AML-193 (cell line): ENCODE measurements at places on chromosomes 2 and 18.

DNA sequence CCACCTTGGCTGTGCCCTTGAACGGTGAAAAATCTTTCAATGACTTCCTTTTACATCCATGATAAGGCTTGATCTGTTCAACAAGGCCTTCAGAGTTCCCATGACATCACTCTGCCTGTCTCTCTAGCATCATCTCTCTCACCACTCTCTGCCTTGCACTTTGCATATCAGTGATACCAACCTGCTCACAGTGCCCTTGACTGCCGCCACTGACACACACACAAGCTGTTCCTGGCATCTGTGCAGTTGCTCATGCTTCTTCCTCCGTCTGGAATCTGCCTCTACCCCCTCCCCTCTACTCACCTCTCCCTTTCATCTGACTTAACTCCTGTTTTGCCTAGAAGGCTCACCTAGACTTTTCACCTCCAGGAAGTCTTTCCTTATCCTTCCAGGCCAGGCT lies 79.1 kb upstream of the SEC11C start:
- DNase-seq, result no peak

DNA sequence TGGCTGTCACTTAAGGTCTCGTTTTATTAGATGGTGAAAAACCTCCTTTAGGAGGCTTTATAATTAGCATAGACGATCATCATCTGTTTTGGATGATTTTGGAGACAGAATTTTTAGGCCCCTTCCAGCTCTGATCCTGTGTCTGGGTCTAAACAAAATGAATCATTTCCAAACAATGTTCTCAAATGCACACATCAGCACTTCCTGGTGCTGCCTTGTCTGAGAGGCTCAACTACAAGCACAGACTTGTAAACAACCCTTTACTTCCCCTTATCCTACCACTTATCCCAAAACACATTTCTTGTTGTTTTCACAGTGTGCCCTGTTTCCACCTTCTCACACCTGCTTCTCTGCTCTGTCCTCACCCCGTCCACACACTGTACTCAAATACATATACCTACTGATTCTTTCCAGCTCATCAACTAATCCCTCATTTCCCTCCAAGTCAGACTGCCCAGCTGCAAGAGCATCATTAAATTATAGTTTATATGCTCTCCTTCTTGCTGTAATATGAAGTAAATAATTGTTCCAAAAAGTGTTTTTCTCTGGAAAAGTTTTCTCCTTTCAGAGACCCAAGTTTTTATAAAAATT lies 71.2 kb upstream of the COL3A1 start:
- DNase-seq, result no peak

DNA sequence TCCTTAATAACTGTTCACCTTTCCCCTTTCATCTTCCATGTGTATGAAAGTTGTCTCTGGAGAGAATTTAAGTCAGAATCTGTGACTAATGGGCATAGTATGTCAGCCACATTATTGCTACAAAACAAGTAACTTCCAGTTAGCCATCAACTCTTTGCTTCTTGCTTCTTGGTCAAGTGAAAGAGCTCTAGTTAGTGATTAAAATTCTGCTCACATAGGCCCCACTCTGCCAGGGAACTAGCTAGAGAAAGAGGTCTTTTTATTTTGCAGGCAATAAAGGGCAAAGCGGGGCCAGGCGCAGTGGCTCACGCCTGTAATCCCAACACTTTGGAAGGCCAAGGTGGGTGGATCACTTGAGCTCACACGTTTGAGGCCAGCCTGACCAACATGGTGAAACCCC lies 64.6 kb downstream of the COLEC12 start:
- DNase-seq, result no peak

GRCh38 chr2:190598621-190599020 lies 50.3 kb upstream of the NAB1 start:
- no peak for DNase-seq

DNA sequence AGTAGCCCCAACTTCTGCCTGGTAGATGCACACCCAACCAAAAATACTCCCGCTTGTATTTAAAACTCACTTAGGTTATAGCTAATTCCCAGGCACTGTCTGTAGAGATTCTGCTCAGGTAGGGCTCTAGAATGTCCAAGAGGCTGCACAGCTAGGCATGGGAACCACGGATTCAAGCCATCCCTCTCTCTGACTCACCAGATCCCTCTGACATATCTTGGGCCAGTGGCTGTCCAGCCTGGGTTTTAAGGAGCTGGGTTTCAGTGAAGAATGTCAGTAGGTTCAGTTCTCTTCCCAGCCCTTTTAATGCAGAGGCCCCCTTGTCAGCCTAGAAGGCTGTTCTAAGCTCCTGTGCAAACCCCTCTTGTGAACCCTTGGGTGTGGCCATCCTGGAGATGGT lies 15.9 kb upstream of the IL1R1 start:
- DNase-seq, result no peak

DNA sequence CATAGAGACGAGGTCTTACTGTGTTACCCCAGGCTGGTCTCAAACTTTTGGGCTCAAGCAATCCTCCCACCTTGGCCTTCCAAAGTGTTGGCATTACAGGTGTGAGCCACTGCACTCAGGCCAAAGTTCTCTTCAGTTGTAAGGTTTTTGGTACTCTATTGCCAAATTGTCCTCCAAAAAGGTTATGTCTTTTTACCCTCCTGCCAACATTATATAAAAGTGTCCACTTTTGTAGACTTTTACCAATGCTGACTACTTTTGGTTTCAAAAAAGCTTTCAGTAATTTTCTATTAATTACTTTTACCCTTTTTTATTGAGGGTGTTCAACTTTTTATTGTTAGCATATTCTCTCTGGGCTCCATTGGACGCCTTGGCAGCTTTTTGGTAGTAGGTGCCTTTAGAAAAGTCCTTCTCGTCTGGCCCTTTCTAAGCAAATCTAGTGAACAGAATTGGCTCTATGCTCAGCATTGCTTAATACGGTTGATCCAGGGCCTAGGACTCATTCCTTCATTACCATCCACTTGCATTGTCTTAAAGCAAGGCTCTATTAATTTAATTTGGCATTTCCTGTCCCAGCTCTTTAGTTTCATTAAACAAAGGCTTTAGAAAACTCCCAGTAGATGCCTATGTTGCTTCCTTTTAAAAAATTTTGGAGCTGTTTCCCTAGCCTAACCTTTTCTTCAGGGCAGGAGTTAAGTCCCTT lies 16.7 kb upstream of the IL1A start:
- DNase-seq, result no peak
